ENCODE measurements at places on chromosomes 13 and 19.
A peak's percentile ranks its signal among the peaks of the same experiment; 100 is the strongest.

- DNase-seq = no peak
Measured at GRCh38 chr19:10991521-10992081, 30.8 kb downstream of the SMARCA4 start.

- DNase-seq = no peak
Measured at GRCh38 chr19:18000480-18000914, 7.5 kb upstream of the ARRDC2 start.

GRCh38 chr13:99339736-99340397, 32.7 kb upstream of the GPR183 start:
- no peak for DNase-seq

GRCh38 chr19:43754503-43755255, at the start of gene SMG9:
Gene SMG9, minus strand, starts transcription at chr19:43754962. Its CDS starts 4,221 bp downstream, at chr19:43750741.
- peak; percentile 95 for DNase-seq

- no peak for DNase-seq
Measured at GRCh38 chr13:32495429-32495828, 43.2 kb downstream of the N4BP2L2 start.

DNA sequence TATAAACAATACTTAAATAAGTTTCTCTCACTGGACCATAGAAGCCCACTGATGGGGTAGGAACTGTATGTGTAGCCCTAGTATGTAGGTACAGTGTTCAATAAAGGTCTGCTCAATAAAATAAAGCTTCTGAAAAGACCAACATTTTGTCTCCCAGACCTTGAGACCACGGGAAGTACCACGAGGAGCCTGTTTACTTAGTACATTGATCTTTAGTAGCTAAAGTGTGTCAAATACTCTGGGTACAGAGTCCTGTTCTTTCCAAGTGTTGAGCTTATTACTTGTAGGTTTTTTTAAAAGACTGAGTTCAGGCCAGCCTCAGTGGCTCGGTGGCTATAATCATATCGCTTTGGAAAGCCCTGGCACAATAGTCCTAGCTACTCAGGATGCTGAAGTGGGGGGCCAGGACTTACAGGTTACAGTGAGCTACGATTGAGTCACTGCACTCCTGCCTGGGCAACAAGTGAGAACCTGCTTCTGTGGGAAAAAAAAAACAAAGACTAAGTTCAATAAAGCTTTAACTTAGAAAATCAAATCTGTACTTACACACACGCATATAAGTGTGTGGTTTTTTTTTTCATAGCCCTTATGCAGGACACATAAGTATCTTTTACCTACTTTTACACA, 3.4 kb downstream of the MTRF1 start:
- no peak for DNase-seq

DNA sequence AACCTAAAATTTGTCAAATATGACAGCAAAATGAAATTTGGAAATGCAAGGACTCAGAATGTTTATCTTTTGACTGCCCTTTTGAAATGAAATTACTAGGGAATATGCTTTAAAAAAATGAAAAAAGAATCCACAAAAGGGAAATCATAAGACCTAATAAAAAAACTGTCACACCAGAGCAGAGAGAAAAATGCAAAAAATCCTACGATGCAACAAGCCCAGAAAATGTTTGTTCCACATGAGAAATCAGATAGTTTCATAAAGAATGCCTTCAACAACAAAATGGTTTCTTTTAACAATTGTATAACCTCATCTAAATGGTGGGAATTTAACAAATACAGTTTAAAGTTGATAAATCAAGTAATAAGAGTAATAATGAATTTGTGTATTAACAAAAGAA, 8.0 kb downstream of the LPAR6 start:
- no peak for DNase-seq

GRCh38 chr19:31515931-31516330, 166.7 kb upstream of the TSHZ3 start:
- DNase-seq = no peak

- DNase-seq = no peak
Measured at GRCh38 chr19:37718304-37718703, 1.3 kb downstream of the ZNF607 start.

GRCh38 chr13:27960362-27961226, 8.5 kb downstream of the CDX2 start:
- DNase-seq = no peak

DNA sequence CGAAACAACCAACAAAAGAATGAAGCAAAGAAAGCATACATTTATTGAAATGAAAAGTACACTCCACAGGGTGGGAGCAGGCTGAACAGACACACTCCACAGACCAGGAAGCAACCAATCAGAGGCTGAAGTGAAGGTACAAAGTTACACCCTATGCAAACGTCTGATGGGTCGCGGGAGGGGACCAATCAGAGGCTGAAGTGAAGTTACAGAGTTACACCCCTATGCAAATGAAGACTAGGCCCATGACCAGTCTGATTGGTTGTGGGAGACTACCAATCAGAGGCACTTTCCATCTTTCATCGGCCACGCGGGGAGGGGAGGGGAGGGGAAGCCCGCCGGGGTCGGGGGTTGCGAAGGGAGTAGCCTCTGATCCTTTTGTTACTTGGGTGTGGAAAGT, 12.4 kb upstream of the FBL start:
- no peak for DNase-seq

GRCh38 chr13:26999499-26999898, 172.1 kb downstream of the USP12 start:
- DNase-seq = no peak

- peak; percentile 40 for DNase-seq
Measured at GRCh38 chr19:49097453-49098288, 12.4 kb downstream of the SNRNP70 start.
